ENCODE measurements at places on chromosomes 13 and 19.

DNA sequence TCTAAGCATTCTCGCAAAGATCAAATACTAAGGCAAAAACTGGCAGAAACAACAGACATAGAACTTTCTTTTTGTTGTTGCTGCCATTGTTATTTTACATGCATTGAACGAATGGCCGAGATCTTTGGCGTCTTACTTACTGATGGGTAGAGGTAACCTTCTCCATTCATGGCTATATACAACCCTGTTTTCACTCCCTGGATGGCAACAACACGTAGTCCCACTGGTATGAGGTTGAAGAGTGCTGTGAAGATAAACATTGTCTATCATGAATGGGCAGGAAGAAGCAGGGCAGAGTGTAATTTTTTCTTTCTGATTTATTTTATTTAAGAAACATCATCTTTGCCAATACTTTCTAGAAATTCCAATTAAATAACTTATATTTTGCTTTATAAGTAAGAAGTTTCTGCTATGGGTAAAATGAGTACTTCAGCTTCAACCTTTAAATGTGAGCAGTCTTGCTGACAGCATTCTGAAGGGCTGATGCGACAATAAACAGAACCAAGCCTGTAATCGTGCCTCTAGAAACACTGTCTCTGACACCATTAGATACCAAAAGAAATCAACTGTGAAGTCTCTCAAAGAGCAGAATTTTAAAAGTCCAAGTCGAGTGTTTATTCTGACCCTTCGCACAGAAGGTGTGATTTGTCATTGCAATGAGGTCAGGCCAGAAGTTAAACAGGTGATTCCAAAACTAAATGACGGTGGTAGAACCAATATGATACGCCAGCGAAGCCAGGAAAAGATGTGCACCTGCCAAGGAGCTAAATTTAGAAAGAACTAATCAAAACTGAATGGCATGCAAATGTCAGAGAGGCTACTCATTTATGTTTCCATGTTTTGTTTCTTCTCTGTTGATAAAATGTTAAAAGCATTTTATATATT, 416.4 kb downstream of the ITGBL1 start:
- DNase-seq, result no peak

- DNase-seq, result no peak
Observed at GRCh38 chr13:105240371-105240770, 1295.1 kb downstream of the EFNB2 start.

DNA sequence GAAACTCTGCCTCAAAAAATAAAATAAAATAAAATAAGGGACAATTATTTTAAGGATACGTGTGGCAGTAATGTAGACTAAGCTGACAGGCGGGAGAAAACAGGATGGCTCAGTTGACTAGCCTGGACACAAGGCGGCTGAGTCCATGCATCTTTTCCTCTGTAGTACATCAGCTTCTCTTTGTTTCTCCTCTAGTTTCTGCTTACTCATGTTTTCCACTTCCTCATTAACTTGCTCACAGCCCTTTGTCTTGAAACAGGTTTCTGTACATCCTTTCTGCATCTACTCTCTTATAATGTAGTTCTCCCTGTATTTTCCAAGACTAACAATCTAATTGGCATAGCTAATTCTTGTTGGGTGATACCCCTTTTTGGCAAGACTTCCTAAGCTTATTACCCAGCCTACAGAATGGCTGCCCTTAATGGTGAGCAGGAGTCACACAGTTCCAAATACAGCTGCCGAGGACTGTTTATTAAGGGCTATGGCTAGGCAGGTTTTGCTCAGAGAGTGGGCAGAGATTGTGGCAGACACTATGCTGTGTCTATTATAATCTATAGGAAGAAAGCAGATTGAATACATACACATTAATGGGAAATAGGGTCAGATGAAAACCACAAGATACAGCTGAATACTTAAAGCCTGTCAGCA, 58.7 kb upstream of the KLF5 start:
- no peak for DNase-seq

DNA sequence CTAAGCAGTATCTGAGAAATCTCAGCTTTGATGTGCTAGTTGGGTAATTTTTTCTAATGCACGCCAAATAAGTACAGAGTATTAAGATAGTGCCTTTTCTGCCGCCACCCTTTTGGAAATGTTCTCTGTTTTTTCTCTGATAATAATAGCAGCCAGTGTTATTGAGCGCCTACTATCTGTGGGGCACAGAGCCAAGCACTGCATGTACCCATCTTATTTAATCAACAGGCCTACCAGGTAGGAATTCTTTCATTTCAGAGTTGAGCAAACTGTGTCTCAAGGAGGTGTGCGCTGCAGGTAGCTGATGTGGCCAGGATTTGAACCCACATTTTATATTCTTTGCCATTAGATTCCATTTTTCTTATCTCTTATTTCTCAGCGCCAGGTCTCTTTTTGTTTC, 1.4 kb downstream of the EPN1 start:
- no peak for DNase-seq

- DNase-seq, result no peak
Observed at GRCh38 chr13:84077271-84077670, 195.0 kb upstream of the SLITRK1 start.

GRCh38 chr19:940591-941291, 14.9 kb downstream of the ARID3A start:
- no peak for DNase-seq

GRCh38 chr19:57302020-57302465, 18.2 kb upstream of the ZNF543 start:
- DNase-seq, result no peak

DNA sequence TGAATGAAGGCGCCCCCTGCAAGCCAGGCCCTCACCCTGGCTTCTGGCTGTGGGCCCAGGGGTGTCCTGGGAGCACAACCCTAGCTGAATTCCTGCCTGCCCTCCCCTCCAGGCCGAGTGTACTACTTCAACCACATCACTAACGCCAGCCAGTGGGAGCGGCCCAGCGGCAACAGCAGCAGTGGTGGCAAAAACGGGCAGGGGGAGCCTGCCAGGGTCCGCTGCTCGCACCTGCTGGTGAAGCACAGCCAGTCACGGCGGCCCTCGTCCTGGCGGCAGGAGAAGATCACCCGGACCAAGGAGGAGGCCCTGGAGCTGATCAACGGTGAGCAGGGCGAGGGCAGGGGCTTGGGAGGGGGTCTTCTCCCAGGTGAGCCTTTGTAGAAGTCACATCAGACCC, 3.2 kb downstream of the PIN1 start:
- no peak for DNase-seq

DNA sequence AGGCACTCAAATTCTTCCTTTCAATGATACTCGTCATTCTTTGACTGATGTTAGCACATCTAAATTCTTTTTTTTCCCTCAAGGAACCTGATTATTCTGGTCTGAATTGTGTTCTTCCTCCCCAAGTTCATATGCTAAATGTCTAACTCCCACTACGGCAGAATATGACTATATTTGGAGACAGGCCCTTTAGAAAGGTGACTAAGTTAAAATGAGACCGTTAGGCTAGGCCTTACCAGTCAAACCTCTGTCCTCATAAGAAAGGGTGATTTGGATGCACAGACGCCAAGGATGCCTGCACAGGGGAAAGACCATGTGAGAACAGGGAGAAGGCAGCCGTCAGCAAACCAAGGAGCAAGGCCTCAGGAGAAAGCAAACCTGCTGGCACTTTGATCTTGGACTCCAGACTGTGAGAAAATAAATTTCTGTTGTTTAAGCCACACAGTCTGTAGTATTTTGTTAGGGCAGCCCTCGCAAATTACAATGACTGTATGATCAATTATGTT, 13.1 kb upstream of the FOXO1 start:
- no peak for DNase-seq

Measured in germinal center (tissue), 1 donor.